Kidney (tissue), 22 donors: ENCODE measurements at places on chromosomes 6 and 20.

- DNase-seq = peak; percentile 47
These were observed 73.6 kb upstream of the ADTRP start for GRCh38 chr6:11852061-11852651.

DNA sequence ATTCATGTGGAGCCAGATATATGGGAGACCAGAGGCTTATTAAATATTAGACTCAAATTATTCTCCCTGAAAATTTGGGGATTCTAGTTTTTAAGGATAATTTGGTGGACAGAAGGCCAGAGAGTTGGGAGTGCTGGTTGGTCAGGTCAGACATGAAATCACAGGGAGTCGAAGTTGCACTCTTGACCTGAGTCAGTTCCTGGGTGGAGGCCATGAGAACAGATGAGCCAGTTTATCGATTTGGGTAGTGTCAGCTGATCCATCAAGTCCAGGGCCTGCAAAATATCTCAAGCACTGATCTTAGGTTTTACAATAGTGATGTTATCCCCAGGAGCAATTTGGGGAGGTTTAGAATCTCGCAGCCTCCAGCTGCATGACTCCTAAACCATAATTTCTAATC lies 563.5 kb upstream of the NRSN1 start:
- DNase-seq = no peak

GRCh38 chr6:126786262-126786661 lies 332.2 kb upstream of the RSPO3 start:
- DNase-seq = no peak

- DNase-seq = no peak
These were observed 73.3 kb upstream of the PAX1 start for GRCh38 chr20:21632031-21632734.

- DNase-seq = no peak
These were observed 85.5 kb upstream of the TENT5A start for GRCh38 chr6:81838031-81838430.

DNA sequence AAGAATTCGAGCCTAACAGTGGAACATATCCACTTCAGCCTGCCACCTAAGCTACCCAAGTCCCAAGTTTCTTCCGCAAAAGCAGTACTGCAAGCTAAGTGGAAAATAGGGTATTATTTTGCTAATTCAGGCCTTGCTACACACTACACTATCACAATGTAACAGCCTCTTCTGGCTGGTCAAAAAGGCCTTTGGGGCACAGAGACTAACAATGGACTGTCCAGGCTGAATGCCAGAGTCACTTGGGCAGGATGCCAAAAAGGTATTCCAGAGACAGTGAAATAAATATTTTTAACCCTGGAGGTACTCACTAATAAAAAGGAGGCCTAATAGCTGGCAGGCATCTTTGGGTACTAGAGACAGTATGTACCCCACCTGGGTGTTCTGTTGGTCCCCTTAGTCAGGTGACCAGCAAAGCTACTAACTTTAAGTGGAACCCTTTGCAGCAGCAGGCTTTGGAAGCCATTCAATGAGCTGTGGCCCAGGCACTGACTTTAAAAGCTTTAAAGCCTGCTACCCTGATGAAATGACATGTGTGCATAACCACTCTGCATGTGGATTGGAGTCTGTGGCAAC lies 692.1 kb downstream of the HTR1B start:
- DNase-seq = no peak

GRCh38 chr20:57809661-57810172 lies 99.9 kb upstream of the PMEPA1 start:
- DNase-seq = no peak

DNA sequence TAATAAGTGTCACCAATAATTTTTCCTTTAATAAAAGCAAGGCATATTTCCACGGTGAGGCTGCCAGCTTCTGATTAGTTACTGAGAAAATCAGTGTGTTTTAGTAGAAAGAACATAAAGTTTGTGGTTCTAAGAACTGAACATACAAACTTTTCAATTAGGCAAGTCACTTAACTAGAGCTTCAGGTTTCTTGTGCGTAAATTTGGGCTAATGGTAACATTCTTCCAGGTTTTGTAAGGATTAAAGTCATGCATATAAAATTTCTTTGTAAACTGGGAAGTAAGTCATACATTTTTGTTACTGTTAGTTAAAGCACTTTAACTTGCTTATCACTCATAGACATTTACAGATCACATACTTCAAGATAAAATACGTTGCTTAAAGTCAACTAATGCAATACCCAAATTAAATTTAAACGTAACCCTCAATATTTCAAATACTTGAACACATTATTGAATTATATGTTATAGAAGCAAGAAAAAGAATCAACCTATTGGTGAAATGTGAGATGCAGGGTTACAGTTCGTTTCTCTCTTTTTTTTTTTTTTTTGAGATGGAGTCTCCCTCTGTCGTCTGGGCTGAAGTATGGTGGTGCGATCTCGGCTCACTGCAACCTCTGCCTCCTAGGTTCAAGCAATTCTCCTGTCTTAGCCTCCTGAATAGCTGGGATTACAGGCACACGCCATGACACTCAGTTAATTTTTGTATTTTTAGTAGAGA lies 327.3 kb upstream of the NOX3 start:
- no peak for DNase-seq

DNA sequence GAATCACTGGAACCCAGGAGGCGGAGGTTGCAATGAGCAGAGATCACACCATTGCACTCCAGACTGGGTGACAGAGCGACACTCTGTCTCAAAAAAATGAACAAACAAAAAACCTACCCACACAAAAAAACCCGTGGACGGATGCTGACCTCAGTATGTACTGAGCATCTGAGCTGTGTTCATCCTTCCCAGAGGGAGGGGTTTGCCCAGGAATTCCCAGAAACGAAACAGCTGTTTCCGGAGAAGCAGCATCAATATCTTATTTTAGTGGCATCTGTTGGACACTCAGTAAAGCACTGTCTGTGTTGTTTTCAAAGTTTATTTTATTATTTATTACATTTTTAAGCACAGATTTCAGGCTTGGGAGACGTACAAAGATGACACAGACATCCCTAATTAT lies 18.7 kb downstream of the NANP start:
- DNase-seq = no peak

- DNase-seq = no peak
These were observed 99.7 kb downstream of the PDE7B start for GRCh38 chr6:135951169-135951568.

DNA sequence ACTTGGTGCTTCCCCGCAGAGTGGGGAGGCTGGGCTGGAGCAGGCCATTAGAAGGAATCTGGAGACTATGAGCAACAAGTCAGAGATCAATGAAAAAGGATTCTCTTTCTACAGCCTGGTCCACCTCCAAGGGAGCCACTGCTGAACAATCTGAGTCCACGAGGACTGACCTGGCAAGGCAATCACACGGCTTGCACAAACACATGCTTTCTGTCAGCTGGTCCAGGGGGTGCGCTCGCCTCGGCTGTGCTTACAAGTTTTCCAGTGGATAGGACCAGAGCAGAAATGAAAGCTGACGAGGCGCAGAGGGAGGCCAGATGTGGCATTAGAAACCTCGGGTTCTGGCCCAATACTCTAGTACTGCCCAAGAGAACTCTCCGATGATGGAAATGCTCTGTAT lies 18.1 kb downstream of the KCNK5 start:
- no peak for DNase-seq

DNA sequence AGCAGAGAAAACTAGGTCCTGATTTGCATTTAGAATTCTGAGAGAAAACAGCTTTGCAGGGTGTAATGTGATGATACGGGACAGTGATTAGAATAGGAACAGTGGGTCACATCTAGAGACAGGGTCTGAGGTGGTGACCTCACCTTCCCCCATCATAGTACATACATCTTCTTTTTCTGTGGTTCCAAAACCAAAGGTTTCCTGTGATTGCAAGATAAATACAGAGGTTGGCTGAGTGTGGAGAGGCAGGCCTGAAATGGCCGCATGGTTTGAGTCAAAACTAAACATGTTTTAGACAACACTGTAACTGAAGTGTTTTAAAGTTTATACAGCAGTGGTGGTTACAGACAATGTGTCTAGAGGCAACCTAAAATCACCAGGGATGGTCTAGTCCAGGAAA lies 10.4 kb upstream of the NT5DC1 start:
- no peak for DNase-seq

DNA sequence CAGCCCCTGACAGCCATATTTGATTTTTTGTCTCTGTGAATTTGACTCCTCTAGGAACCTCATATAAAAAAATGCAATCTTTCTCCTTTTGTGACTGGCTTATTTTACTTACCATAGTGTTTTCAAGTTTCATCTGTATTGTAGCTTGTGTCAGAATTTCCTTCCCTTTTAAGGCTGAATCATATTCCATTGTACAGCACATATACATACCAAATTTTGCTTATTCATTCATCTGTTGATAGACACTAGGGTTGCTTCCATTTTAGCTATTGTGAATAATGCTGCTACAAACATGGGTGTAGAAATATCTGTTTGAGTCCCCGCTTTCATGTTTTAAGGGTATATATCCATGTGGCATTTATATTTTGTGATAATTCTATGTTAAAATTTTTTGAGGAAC lies 49.2 kb upstream of the RNF217 start:
- no peak for DNase-seq

GRCh38 chr6:15874326-15874725 lies 211.5 kb upstream of the DTNBP1 start:
- DNase-seq = no peak

- no peak for DNase-seq
These were observed 5.3 kb upstream of the AP5S1 start for GRCh38 chr20:3814928-3815495.

- no peak for DNase-seq
These were observed 32.1 kb downstream of the RIPOR2 start for GRCh38 chr6:24903681-24904080.

DNA sequence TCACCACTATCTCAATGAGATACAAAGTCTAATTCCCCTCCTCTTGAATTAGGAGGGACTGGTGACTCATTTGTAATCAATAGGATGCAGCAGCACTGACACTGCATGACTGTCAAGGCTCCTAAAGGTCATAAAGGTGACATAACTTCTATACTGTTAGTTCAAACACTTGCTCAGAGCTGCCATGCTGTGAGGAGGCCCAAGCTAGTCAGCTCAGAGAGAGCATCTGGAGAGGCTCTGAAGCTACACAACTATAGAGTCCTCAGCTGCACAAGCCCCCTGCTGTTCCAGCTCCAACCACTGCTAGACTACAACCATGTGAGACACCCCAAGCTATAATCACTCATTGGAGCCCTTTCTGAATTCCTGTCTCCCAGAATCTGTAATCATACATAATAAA lies 17.0 kb upstream of the HEY2 start:
- DNase-seq = no peak

DNA sequence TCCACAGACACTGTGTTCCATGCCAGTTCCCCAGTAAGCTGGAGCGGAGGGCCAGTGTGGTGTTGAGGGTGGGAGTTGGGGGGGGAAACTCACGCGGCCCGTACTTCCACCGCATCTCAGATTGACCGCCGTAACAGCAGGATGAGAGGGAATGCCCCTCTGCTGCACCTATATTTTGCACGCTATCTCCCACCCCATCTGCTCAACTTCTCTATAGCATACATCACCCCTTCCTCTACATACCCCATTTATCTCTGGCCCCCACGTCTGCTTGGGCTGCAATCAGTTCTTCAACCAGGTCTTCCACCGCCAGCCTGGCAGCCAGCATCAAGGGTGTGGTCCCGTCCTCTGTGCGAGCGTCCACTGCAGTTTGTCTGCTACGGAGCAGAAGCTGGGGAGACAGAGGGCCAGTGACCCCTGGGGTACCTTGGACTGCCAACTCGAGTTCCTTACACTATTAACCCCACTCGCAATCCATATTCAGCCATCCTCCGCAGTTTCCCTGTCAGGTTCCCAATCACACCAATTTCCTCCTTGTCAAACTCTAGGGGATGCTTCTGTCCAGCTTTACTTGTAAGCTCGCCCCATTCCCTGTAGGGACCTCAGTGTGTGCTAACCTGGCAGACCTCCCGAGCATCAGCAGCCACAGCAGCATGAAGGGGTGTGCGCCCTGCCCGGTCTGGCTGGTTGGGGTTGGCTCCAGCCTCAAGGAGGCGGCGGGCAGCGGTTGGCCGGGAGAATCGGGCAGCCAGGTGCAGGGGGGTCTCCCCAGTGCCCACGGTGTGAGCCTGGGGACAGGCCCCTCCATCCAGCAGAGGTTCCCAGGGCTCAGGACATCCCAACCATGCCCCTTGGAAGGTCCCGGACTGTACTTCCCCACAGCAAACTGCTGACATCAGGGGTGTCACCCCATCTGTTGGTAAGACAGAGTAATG lies 4.5 kb upstream of the GPSM3 start:
- DNase-seq = peak; percentile 32

DNA sequence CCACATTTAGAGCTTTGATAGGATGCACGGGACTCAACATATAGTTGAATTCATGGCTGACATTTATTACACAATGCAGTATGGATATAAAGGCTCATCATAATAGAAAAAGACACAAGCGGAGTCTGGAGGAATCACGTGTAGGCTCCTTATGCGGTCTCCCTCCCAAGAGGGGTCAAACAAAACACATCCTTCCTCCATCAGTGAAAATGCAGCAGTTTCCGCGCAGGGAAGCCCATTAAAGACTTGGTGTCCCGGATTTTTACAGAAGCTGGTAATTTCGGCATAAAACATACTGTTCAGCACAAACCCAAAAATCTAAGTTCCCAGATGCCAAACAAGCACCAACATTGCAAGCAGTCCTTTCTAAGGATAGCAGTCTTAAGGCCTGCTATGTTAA lies 1.1 kb downstream of the USP45 start:
- DNase-seq = no peak

- DNase-seq = no peak
These were observed 108.9 kb downstream of the COL12A1 start for GRCh38 chr6:75096966-75097365.
